ENCODE measurements at places on chromosomes 16 and 17. TPM values are rescaled to one million over a fixed set of nuclear protein-coding genes. Genes with fewer than 3 reads are reported as not detected.

The GP1BA gene
- total RNA-seq = not detected

- no peaks in the 10 kb centered on the region for H3K4me1 ChIP-seq
- peak overlapping the region; percentile 63 for H3K27ac ChIP-seq
- H3K27me3 ChIP-seq = no peaks in the 10 kb centered on the region
- peaks cover 25% of the 10 kb centered on the region for H3K36me3 ChIP-seq
- H3K4me3 ChIP-seq = peak overlapping the region; percentile 0
These were observed 11.5 kb downstream of the FLII start for GRCh38 chr17:18246880-18247612.

- H3K4me3 ChIP-seq = peak within 1 kb of the TSS; percentile 85
- DNase-seq = peak; percentile 96
- H3K4me1 ChIP-seq = peaks cover 23% of the 10 kb centered on the region
- peak within 1 kb of the TSS; percentile 81 for H3K27ac ChIP-seq
- no peaks in the 10 kb centered on the region for H3K36me3 ChIP-seq
These were observed at the start of gene NHERF1 for GRCh38 chr17:74748529-74749278. Gene NHERF1, plus strand, starts transcription at chr17:74748628. Its CDS starts 219 bp downstream, at chr17:74748847.

GRCh38 chr16:88813269-88814143, 1.8 kb upstream of the APRT start:
- no peak for DNase-seq
- no peak overlapping the region for H3K4me3 ChIP-seq
- no peaks in the 10 kb centered on the region for H3K36me3 ChIP-seq

GRCh38 chr17:77240976-77241375, 100.2 kb downstream of the SEC14L1 start:
- no peak overlapping the region for H3K27ac ChIP-seq
- H3K36me3 ChIP-seq = no peaks in the 10 kb centered on the region
- no peak overlapping the region for H3K4me3 ChIP-seq
- DNase-seq = no peak

DNA sequence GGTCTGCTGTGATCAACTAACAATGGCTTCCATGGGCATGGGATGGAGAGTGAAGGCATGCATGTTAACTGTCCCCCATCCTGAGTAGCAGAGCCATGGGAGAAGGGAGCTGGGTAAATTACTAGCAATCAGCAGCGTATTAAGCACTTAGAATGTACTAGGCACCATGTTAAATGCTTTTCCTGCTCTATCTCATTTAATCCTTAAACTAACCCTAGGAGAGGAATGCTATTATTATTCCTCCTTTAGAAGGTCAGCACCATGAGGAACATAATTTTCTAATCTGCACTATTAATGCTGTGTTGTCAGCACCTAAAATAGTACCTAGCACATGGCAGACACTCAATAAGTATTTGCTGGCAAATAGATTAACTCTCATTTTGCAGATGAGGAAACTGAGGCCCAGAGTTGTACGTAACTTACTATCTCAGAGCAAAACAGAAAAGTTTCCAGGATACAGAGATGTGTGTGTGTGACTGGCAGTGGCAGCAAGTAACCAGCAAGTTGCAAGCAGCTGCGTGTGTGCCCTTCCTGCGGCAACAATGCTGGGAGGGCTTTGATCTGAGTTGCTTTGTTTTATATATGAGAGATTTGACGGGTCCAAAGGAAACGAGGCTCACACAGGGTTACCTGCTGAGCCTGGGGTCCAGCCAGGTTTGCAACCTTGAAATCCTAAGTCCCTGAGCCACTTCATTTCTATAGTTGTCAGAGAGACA, 6.5 kb upstream of the KLHL36 start:
- no peak overlapping the region for H3K4me3 ChIP-seq
- H3K27ac ChIP-seq = no peak overlapping the region

GRCh38 chr17:57887161-57887560, 37.3 kb upstream of the MRPS23 start:
- H3K36me3 ChIP-seq = no peaks in the 10 kb centered on the region
- H3K4me1 ChIP-seq = no peaks in the 10 kb centered on the region
- no peak for DNase-seq
- H3K4me3 ChIP-seq = no peak overlapping the region
